ENCODE measurements at places on chromosomes 3 and 15.

DNA sequence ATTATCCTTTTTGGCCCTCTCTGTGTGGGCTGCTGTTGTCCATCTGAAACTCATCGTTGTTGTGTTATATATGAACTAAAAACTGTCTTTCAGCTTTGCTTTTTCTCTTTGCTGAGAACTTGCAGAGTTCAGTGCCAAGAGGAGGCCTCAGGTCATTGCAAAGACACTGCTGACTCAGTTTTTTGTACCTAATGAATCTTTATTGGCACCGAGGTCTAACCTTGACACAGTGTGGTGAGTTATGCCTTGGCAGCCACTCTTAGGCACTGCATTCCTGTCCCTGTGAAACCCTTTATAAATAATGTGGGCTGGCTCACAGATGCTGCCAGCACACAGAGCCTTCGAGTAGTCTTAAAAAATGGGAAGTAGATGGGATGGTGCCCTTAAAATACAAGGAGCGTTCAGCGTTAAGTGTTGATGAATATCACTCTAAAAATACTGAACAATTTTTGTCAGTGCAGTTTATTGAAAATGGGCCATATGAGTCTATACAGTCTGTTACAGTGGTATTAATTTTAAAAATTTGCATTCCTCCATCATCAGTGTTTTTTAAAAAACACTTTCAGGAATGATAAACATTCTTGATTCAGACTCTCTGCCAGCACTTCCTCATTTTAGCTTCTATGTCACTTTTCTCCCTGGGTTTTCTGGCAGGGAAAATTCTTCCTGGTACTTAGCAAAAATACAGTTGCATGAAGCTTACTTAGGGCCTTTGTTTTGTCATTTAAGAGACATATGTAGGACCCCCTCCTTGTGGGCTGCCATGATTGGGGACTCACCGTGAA lies 234.1 kb downstream of the CACNA2D3 start:
- no peak for DNase-seq

DNA sequence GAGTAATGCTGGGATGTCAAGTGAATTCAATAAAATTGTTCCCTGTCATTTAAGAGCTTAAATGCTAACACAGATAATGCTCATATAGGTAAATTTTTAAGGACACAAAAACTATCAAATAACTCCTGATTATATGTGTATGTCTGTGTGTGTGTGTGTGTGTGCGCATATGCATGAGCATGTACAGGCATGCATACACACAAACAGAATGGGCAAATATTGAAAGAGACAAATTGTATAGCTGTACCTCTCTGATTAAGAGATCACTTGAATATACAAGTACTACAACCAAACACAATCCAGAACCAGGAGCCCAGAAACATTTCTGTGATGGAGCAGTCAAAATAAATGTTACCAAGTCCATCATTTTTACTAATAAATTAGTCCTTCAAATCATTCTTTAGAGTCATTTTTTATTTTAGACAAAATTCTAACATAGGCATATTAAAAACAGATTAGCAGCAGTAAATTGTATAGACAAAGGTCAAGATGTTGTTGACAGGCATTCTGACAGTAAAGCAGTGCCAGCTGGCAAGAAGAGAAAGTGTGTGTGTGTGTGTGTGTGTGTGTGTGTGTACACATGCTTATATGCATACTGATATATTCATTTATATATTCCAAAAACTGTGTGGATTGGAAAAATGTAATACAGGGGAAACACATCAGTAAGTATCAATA lies 145.3 kb downstream of the CD47 start:
- DNase-seq = no peak

DNA sequence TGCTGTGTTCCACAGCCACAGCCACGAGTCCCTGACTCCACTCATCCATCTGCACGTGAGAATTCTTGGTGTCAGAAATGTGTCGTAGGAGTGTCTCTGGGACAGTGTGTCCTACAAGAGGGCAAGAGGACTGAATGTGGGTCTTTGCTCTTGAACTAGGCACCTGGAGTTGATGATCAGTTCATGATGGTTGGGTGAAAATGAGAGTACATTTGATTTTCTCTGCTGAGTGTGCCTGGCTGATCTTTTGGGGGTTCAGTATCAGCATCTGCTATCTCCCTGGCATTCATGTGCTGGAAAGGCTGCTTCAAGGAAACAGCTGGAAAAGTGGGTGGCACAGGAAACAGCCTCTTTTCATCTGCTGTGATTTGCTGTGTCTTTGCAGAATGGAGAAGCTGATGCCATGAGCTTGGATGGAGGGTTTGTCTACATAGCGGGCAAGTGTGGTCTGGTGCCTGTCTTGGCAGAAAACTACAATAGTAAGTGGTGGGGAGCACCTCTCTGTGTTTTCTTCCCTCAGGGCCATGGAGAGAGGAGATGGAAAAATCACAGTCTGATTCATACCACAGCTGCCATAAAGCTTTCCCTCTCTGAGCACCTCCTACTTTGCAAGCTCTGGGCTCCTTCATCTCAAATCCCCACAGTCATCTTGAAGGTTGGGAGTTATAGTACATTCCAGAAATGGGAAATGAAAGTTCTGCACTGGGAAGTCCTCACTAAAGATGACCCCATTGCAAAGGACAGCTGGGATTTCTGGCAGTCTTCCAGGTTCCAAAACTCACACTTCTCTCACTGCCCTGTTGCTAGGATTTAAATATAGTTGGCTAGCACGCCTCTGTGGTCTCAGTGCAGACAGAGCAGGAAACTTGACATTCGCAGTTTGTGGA lies 17.8 kb downstream of the TF start:
- DNase-seq = no peak

DNA sequence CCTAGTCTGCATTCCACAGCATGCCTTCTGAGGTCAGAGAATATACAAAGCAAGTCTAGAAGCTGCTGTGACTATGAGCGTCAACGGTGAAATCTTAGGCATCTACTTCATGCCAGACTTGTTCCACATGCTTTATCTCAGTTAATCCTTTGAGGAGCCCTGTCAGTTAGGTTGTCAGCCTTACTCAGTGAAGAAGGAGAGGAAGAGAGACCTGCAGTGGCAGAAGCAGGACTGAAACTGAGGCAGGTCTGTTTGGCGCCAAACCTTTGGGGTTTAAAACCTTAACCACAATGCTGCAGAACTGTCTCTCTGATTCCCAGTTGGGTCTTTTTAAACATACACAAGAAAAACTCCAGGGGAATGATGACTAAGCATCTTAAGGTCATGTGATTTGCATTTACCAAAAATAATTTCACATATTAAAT lies 139.0 kb upstream of the LIPC start:
- DNase-seq = no peak

- no peak for DNase-seq
Observed at GRCh38 chr15:70091726-70092463, 5.8 kb downstream of the TLE3 start.

GRCh38 chr15:100349321-100349695 lies 7.5 kb upstream of the ADAMTS17 start:
- no peak for DNase-seq

DNA sequence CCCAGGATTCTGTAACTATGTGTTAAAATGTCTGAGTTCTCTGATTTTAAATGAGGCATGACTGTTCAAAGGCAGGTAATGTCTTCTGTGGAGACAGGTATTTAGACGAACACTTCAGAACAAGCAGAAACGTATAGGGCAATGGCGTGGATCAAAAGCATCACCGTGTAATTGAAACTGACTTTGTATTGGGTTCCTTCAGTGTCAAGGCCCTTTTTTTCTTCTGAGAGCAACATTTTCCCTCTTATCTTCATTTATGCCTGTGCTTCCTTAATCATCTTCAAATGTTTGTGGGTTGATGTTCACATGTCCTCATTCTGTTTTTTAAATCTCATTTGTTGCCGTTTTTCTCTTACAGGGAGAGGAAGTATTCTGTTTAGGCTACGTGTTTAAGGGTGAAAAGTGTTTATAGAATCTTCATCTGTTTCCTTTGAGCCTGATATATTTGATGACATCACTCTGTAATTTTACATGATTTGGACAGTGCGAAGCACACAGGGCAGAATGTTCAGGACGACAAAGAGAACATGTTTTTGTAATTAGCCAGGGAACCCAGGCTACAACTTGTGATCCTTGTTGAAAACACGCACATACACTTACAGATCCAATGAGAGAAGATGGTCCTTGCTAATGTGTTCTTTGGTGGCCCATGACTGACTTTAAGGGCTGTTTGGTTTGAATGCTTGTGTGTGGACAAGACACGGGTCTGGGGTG lies 196.0 kb downstream of the LRTM1 start:
- DNase-seq = no peak

- no peak for DNase-seq
Observed at GRCh38 chr15:40058476-40059140, 19.6 kb upstream of the SRP14 start.

- no peak for DNase-seq
Observed at GRCh38 chr3:14837186-14837877, 18.6 kb downstream of the FGD5 start.

DNA sequence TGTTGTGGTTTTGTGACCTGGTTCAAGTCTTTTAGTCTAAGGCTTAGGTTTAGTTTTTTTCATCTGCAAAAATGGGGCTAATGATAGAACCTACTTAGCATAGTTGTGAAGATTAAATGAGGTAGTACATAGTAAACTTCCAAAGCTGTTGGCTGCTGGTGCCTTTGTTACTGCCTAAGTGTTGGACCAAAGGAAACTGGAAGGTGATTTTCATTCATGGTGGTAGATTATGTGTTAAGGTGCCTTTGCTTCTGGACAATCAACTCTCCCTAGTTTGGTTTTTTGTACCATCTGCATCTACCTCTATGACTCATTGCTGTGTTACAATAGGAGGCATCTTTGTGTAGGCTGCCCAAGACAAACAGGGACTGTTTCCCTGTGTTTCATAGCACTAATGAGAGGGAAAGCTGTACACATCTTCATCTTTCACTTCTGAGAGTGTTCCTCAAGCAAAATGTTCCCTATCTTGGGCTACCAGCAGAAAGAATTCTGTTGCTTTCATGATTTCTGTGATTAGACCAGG lies 3.2 kb downstream of the MAP2K1 start:
- DNase-seq = no peak

DNA sequence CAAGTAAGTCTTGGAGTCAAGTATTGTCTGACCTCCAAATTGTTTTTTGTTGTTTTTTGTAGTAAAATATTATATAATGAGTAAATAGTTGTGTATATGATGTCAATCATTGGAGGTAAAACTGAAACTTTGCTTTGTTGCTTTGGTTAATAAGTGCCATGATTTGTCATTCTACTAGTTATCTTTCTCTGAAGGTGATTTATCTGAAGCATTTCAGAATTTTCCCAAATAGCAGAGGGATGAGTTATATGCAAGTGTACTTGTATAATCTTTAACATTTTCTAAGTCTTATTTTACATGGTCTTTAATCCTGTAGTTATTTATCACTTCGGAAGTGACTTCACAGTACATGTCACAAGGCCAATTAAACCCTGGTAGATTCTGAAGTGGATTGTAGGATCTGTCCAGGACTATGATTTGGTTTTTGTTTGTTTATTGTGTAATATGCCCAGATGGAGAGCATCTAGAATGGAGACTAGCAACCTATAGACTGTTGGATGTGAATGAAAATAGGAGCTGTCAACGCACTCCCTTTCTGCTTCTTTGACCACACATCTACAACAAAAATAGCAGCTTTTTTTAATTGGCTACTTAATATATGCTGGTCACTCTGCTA lies 93.1 kb upstream of the SAMMSON start:
- DNase-seq = no peak

- no peak for DNase-seq
Observed at GRCh38 chr3:146110161-146110560, 50.8 kb downstream of the PLOD2 start.

GRCh38 chr3:53833053-53833645 lies 13.1 kb downstream of the CHDH start:
- no peak for DNase-seq

DNA sequence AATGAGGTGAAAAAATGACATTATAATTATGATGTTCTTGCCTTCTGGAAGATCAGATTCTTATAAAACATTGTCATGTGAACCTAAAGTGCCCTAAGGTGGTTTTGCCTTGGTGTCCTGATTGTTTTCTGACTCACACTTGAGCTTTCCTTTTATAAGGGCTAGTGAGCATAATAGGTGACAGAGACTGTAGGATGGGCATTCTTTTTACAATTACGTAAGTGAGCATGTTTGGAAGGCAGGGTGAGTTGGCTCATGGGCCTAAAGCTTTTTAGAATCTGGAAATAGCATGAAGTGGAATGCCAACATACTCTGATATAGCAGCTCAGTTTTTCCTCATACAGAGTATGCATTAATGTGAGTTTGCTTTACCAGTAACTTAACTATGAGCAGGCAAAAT lies 41.2 kb downstream of the CRYBG3 start:
- no peak for DNase-seq

DNA sequence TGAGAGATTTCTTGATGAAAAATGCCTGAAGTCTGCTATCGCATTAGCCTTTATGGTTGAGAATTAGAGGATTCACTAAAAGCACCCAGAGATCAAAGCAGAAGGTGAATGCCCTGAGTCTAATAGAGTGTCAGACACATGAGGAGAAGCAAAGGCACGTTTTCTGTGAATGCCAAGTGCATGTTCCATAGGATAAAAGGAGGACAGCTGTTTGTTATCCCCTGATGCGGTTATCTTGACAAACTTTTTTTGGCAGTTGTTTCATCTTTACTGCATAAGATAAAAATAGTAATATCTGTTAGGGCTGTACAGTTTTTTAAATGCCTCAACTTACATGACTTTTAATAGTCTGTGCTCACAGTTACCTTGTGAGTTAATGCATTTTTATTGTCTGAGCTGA lies 65.3 kb upstream of the CD96 start:
- DNase-seq = no peak
